ENCODE measurements at places on chromosomes 12 and 14. TPM values are rescaled to one million over a fixed set of nuclear protein-coding genes. Genes with fewer than 3 reads are reported as not detected.

DNA sequence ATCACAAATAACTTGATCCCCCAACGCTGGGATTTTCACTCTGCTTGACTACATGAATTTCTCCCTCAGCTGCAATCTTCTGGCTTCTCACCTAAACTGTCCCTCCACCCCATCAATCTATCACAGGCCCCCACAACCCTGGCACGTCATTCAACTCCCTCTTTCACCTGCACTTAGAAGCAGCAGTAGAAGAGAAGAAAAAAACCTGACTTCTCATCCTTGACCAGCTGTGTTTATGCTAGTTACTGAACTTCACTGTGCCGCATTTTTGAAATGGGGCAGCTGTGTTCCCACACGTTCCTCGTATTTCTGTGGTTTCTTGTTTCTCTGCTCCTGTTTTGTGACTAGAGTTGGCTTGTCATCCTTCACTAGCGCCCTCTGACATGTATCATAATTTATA is 35.0 kb downstream of the ITPR2 start:
- peak; percentile 25 for DNase-seq

DNA sequence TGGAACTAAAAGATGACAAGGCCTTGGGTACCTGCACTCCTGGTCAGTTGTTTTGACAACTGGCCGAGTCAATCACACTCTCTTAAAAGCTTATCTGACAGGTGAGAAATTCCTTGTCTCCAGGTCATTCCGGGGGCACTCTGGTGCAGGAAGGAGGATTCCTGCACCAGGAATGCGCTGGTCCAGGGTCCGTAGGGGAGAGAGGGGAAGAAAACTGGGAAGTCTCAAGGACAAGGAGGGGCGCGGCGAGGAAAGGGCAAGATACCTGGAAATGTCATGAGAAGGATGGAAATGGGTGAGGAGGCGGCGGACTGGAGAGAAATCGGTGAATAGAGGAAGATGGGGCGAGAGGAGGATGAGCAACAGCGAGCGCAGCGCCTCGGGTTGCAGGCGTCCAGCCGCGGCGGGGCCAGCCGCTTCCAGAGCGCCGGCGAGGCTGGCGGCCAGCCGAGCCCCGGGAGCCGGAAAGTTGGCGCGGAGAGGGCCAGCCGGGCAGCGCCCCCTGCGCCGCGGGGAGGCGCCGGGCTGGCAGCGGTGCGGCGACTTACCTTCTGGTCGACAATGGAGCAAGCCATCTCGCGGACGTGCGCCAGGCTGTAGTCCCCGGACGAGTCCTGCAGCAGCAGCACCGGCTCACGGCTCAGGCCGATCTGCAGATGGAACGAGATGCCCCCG is 809 bp downstream of the PRKD1 start:
- peak; percentile 32 for DNase-seq

DNA sequence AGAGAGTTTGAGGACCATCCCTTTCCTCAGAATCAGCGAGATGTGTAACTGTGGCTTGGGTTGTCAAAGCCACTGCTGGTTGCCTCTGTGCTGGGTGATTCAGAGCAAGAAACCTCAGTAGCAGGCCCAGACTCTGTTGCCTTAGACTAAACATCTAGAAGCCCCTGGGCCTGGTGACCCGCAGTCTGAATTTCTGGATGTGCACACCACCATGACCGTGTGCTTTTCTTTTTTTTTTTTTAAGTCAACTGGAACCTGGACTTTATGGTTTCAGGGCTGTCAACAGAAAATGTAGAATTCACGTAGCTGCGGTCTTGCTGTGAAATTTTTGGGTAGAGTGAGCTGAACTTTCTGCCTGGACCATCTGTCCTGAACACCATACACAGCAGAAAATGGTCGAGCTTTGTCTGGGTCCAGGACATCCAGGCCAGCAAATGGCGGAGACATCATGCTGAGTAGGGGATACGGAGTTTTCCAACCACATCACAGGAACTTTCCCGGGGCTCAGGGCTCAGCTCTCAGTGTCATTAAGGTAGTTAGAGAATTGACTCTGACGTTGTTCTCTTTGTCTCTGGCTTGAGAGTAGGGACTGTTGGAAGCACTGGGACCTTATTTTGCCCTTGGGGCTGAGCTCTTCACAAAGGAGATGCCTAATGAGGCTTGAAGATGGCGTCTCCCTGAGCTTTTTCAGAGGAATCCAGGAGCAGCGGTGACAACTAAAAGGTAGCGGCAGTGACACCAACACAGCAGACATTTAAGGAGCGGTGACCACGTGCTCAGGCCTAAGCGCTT is 23.0 kb upstream of the BATF start:
- DNase-seq, result no peak

DNA sequence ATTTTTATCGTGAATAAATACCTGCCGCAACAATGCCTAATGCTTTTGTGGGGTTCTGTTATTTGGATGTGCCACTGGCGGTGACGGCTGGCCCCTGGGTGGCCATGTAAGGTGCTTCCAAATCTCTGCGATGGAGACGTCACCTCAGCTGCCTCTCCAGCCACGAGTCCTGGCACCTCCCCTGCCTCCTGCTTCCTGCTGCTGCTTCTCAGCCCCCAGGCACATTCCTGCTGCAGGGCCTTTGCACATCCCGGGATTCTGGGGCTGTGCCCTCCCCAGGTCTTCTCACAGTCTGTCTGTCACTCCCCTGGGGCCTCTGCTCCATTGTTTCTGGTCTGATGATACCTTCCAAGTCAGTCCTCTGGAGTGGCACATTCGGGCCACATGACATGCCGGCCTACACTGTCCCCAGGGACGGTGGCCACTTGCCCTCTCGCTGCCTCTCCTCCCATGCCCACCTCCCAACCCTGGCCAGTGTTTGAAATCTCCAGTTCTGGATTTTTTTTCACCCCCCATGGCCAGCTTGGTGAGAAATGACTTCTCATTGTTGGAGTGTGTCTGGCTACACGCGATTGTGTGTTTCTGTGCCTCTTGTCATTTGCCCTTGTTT is 151.8 kb downstream of the KIF26A start:
- no peak for DNase-seq

DNA sequence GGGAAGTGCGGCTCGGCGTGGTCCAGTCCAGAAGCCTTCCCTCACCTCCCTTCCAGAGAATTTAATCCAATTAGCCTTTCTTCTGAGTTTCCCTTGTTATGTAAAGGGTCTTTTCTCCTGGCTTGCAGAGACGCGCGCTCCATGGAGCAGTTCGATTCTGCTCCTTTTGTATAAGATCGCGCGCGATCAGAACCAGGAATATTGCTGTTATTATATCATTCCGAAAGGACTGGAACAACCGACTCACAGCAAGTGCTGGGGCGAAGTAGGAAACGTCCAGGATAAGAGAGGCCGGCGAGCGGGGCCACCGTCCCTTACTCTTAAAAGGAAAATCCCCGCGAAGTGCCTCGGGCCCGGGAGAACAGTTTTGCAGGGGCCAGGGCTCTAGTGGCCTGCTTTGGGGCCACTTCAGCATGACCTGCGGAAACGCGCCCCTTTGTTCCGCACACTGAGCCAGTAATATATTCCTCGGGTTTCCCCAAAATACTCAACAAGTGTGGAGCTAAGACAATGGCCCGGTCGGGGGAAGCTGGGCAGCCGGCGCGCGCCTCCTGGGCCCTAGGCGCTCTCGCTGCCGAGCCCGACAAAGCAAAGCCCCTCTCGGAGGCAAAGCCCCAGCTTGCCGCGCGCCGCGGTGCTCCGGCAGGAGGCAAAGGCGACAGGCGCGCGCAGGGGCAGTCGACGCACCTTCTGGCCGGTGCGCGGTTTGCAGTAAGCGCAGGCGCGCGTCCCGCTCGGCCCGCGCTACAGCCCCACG is 2.9 kb downstream of the RFX4 start:
- no peak for DNase-seq

SLC7A8 gene
- 11.7 TPM for total RNA-seq

CLEC4D gene
- not detected for total RNA-seq

TC2N gene
- 1.6 TPM for total RNA-seq
